IPS DF 19.7 (cell line): ENCODE measurements at places on chromosomes 6 and 20.

DNA sequence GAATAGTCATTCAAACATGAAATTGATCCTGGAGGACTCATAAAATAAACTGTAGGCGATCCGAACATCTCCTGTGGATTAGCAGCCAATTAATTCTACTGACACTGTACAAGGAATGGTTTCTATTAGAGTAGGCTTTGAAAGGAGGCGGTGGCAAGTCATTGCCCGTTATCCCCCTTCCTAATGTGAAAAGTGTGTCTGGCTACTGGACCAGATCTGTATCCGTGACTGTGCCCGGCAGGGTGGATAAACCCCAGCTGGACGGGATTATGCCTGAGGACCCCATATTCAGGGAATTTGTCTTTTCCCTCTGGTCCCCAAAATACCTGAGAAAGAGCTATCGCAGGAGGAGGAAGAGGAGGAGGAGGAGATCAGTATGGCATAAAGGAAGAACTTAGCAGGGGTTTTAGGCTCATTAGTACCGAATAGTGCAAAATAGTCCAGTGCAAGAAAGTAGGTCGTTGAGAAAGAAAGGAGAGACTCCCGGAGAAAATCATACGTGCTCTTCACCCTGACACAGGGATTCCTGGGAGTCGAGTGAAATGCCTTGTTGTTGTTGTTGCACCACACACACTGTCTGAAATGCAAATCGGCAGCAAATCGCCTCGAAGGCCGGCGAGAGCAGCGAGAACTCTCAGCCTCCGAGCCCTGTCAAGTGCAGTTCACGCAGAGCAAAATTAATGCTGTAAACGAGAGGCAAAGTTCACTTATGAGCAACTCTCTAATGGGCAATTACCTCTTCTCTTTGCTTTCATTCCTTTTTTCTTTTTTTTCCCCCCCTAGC is 178.9 kb upstream of the ARID1B start:
- no peak for DNase-seq

DNA sequence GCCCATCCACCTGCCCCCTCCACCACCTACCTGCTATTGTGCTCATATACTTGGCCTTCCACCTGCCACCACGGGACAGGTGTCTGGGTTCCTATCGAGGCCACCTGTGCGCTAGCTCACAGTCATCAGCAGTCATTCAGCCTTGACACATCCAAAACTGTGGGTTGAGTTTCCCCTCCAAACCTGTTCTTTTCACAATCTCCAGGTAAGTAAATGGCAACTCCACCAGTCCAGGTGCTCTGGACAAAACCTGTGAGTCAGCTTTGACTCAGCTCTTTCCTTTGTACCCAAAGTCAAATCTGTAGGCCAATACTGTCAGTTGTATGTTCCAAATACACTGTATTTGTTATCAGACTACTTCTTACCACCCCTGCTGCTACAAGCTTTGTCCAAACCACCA is 52.6 kb downstream of the SPTLC3 start:
- no peak for DNase-seq

GRCh38 chr6:118354641-118355040 is 193.5 kb upstream of the PLN start:
- no peak for DNase-seq

GRCh38 chr20:58692579-58693225 is at the start of gene NPEPL1:
TSS of gene NPEPL1 (plus strand) at chr20:58692800. CDS start at chr20:58692901, 101 bp downstream.
- no peak for DNase-seq

DNA sequence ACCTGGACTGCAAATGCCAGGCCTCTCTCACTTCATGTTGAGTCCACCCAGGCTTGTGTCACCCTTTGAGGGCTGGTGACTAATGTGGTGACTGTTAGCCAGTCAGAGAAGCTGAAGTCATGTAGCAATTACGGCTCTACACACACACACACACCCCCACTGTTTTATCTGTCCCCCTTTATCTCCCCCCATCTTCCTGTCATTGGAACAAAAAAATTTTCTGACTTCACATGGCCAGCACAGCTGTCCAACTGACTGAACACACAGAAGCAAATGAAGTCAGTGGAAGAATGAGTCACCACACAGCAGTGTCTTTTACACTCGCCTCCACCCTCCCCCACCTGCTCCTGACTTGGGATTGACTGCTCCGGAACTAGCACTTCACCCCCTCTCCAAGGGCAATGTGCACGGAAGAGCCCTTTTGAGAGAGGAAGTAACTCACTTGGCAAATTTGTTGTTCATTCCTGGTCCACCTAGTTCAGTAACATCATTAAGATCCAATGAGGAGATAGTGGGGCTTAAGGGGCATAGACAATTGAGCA is 198.0 kb downstream of the RNF144B start:
- DNase-seq = peak; percentile 1

DNA sequence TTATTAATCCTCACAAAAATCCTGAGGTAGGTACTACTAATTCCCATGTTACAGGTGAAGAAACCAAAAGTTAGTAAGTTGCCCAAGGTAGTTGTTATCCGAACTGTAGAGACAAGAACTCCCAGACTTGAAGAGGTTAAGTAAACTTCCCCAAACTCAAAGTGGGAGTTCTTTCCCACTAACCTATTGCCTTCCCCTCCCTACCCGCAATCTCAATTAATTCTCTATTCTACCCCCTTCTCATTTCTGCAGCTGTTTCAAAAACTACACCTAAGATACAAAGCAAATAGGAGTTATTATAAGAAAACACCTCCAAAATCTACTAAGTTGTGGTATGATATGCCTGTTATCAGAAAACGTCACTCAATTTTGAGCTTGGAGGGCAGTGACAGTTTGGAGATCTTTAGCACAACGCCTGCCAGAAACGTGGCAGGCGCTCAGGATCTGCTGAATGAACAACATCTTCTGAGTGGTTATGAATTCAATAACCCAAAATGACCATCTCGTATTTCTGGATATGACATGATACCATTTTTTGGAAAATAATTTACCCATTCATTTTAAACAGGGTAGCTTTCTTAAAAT is 7.1 kb downstream of the CSNK2A1 start:
- no peak for DNase-seq

- no peak for DNase-seq
Measured at GRCh38 chr6:92495242-92495641, 924.1 kb downstream of the EPHA7 start.

GRCh38 chr6:56890066-56890465 is 64.8 kb upstream of the BEND6 start:
- DNase-seq = no peak

- DNase-seq = no peak
Measured at GRCh38 chr6:11538052-11538818, 686 bp downstream of the TMEM170B start.

DNA sequence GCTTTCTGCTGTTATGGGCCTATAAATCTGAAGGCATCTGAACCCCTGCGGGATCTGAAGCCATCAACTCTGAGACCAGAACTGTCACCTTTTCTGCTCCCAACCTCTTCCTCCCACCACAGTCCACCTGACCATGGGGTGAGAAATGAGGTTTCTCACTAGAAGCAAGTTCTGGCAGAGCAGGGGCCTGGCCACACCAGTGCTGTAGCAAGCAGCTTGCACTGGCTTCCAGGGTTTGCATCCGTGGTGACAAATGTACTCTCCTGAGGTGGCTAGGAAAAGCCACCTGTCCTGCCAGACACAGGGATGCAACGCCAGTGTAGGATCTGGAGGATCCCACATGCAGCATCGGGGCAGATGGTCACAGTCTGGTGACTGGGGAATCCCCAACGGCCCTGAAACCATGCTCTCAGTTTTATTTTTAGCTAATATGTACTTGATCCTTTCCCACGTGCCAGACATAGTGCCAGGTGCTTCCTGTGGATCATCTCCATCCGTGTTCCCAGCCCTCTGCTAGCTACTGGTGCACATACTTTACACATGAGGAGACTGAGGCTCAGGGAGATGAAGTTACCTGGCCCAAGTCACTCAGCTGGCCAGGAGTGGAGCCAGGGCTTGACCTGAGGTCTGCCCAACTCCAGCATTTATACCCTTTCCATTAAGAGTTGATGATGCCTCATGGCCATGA is 122.1 kb upstream of the SPACA1 start:
- DNase-seq = no peak

DNA sequence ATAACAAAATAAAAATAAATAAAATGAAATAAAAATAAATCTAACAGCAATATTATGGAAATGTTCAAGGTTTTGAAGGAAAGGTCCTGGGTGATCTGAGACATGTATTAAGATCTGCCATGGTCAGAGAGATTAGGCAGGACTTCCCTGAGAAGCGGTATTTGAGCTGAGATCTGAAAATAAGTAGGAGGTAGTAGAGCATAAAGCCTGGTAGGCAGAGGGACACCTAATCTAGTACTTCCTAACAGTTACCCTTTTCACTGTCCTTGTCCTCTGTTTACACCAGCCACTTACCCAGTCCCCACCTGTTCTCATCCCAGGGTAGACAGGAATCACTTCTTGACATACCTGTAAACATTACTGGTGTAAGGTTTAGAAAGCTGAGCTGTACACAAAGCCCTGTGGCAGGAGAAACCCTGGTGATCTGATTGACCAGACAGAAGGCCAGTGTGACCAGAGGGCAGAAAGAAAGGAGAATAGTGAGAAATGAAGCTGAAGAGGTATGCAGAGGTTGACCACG is 8.3 kb upstream of the ZNF318 start:
- DNase-seq = no peak

GRCh38 chr6:158211273-158212055 is 43.3 kb downstream of the GTF2H5 start:
- no peak for DNase-seq

GRCh38 chr20:61880706-61881105 is 185.0 kb downstream of the TAF4 start:
- DNase-seq = no peak

DNA sequence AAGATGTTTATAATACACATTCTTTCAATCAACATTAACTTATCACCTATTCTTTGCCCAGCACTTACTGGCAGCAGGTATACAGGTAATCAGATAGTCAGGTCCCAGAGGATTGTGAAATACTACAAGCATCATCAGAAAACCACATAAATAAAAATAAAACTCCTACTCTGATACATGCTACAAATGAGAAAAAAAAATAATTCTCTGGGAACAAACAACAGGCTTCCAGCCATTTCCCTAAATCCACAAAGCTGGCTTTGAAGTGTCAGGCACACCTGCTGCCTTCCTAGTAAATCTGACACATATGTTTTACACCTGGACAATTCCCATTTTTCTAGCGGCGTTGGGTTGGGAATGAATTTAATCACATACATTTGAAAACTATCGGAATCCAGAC is 384.5 kb upstream of the CDH4 start:
- no peak for DNase-seq

- DNase-seq = no peak
Measured at GRCh38 chr6:151695156-151695555, 112.3 kb upstream of the ESR1 start.

DNA sequence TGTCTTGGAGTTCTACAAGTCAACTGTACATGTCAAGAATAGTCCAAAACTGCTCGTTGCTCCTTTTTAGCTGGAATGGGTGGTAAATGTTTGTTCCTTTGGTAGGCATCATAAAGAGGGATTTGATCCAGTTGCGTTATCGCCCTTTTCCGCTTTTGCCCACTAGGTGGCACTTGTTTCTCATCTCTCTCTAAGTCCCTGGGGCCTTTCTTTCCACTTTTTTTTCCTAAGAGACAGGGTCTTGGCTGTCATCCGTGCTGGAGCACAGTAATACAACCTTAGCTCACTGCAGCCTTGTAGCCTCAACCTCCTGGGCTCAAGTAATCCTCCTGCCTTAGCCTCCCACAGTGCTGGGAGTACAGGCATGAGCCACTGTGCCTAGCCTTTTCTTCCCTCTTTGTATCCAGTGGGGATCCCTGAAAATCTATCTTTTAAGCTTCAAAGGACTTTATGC is 20.7 kb downstream of the GTPBP2 start:
- peak; percentile 69 for DNase-seq

DNA sequence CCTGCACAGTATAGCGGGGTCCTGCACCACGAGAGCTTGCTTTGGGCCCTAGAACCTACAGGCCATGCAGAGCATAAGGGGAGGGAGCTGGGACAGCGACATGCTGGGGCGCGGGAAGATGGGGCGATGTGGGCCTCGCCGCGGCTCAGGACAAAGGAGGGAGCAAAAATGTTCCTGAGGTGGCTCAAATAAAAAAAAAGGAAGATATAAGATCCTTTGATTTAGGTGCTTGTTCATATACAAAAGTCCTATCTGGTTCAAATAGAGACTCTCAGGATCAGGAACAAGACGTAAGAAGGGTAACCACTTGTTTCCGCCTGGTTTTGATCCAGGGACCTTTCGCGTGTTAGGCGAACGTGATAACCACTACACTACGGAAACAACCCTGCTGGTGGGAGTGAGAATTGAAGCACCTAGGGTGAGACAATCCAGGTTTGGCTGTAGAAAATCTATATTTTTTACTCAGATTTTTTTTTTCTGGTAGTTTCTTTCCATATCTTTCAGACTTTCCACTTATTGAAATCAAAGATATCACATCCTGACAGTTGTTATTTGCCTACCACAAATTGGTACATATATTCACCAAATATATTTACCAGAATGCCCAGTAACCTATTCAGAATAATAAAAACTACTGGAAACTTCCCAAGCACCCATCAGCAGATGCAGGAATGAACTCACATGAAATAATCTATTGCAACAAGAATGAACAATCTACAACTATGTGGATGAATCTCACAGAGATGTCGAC is 177.9 kb upstream of the ZNF184 start:
- DNase-seq = no peak

DNA sequence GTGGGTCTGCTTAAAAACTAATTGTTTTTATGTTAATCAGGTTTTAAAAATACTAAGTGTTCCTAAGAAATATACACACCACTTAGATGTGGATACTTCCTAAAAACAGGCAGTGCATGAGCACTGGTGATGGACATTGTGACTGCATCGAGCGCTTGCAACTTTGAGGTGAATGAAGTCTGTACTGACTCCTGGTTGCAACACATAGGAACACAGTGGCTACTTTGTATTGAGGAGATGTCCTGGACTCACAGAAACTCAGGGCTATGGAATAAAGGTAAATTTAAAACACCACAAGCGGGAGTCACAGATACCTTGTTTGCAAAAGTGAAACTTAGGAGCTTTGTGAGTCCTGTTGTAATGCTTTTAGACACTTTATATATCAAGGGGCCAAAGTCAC is 55.6 kb upstream of the POLR1H start:
- no peak for DNase-seq

DNA sequence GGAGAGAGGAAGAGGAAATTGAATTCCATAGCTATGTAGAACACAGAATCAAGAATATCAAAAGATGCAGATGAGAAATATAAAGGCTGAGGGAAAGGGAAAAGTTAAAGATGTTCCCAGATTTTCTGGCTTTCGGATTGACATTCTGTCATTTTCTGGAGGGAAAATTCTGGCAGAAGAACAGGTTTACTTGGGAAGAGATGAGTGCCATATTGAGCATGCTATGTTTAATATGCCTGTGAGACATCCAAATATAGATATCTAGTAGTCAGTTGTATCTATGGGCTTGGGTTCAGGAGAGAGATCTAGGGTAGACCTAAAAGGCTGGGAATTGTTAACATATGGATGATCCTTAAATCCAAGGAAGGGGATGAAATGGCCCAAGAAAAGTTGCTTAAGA is 181.9 kb upstream of the ARG1 start:
- no peak for DNase-seq

GRCh38 chr20:17595856-17596255 is 26.0 kb downstream of the DSTN start:
- no peak for DNase-seq
